ENCODE measurements at places on chromosomes 5 and 9.

DNA sequence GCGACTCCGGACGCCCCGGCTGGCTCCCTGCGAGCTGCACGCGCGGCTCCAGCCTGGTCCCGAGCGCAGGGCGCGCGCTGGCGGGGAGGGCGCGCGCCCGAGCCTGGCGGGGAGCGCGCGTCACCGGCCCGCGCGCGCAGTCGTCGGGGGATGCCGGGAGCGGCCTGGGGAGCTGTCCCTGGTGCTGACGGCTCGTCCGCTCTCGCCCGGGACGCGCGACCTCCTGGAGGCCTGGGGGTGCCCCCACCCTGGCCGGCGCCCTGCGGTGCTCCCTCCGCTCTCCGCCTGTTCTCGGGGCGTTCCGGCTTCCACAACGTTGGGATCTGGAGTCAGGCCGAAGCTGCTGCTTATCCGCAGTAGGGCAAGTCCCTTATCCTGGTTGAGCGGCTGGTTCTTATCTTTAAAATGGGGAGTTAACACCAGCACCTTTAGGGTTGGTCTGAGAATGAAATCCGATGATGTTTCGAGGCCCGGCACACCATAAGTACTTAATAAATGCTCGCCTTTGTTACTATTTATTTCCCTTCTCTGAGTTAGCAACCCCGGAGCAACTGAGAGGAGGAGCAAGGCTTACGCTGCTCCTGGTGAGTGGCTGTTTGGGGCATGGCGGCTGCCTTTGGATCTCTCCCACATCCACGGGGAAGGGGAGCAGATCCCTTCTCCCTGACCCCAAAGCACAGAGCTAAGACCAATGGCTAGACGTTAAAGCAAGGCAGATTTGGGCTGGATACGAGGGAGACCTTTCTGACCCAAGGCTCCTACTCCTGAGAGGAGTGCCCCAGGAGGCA, at the start of gene FAM163B:
FAM163B (minus strand) TSS at position 79 of the 788 bp plus-strand sequence. CDS start 29,166 bp downstream, outside the sequence.
- peak; percentile 62 for DNase-seq

- no peak for DNase-seq
Observed at GRCh38 chr9:7008411-7008810, 250.6 kb downstream of the KDM4C start.

DNA sequence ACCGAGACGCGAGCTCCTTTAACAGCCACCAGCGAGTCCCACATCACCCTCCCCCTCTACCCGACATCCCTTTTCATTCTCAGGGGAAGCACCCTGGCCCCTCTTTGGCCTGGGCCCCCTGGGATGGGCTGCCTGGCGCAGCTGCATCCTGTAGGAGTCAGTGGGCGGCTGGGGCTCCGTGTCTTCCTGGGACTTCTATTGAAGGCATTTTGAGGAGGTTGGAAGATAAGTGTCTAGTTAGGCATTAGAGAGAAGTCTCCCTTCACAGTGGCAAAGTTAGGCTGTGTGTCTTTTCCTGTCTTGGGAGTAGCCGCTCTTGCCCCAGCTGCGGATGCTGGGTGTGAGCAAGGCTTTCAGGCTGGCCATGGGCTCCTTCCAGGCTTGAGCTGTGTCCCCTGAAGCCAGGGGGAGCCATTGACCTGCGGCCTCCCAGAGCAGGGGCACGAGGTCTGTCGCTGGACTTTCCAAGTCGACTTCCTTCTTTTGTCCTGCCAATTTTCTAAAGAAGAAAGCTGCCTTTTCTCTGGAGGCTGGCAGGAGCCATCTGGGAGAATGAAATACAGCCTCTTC, 18.6 kb upstream of the NKD2 start:
- DNase-seq = no peak

- no peak for DNase-seq
Observed at GRCh38 chr9:27457445-27457844, 66.6 kb upstream of the IFNK start.

- no peak for DNase-seq
Observed at GRCh38 chr5:139492700-139493192, 10.2 kb upstream of the STING1 start.

All from activated naive CD4-positive, alpha-beta T cell treated with anti-CD3 and anti-CD28 coated beads, Interleukin-2, amount 10 ng/mL, durations not matched to agents 7 days and 5 days (primary cell).